Regular cardiac myocyte (primary cell): ENCODE measurements at places on chromosomes 16 and 17. TPM values are rescaled to one million over a fixed set of nuclear protein-coding genes. Genes with fewer than 3 reads are reported as not detected.

The GAS2L2 gene
- 0.28 TPM in 1 of 2 replicates, not detected in the other for total RNA-seq

The TRIM16 gene
- 35.7 and 47.1 TPM in 2 replicates for total RNA-seq

The ZPBP2 gene
- total RNA-seq = not detected in 2 replicates

The AGRP gene
- not detected in 2 replicates for total RNA-seq

The COX4I1 gene
- total RNA-seq = 392 and 464 TPM in 2 replicates

The TEX19 gene
- 0.19 TPM in 1 of 2 replicates, not detected in the other for total RNA-seq

The RPRML gene
- not detected in 2 replicates for total RNA-seq

The ACSM2A gene
- total RNA-seq = under 0.01 TPM in 1 of 2 replicates, not detected in the other

The CDRT15L2 gene
- not detected in 2 replicates for total RNA-seq

The TTLL6 gene
- under 0.01 TPM in 1 of 2 replicates, not detected in the other for total RNA-seq

The SYCE1L gene
- total RNA-seq = 0.85 TPM in 1 of 2 replicates, not detected in the other

The UNKL gene
- total RNA-seq = 7.6 and 9.8 TPM in 2 replicates

The UBALD1 gene
- 3.5 and 5.9 TPM in 2 replicates for total RNA-seq

The P2RX5 gene
- total RNA-seq = 2.7 and 3.4 TPM in 2 replicates

The DNAH2 gene
- 0.19 and 0.56 TPM in 2 replicates for total RNA-seq

The PNMT gene
- not detected in 2 replicates for total RNA-seq

The CTCF gene
- total RNA-seq = 16.3 and 33.7 TPM in 2 replicates

The UNC45B gene
- not detected in 2 replicates for total RNA-seq

The C16orf54 gene
- total RNA-seq = not detected in 2 replicates

The RHOT1 gene
- total RNA-seq = 43.1 and 55.8 TPM in 2 replicates

The IL21R gene
- 0.28 and 1.2 TPM in 2 replicates for total RNA-seq

The ATP1B2 gene
- not detected in 2 replicates for total RNA-seq

The SDR42E2 gene
- not detected in 2 replicates for total RNA-seq

The HSD11B2 gene
- not detected in 2 replicates for total RNA-seq

The GAS7 gene
- total RNA-seq = 0.38 and 0.85 TPM in 2 replicates

The DHX8 gene
- 33.0 and 46.6 TPM in 2 replicates for total RNA-seq

The PPY gene
- total RNA-seq = not detected in 2 replicates

The TPPP3 gene
- total RNA-seq = 0.28 and 0.77 TPM in 2 replicates

The MEIOB gene
- total RNA-seq = 0.28 TPM in 1 of 2 replicates, not detected in the other

The TBC1D3H gene
- not detected in 2 replicates for total RNA-seq
